NCI-H1105 (cell line): ENCODE measurements at places on chromosomes 6 and 20.
A peak's percentile ranks its signal among the peaks of the same experiment; 100 is the strongest.

DNA sequence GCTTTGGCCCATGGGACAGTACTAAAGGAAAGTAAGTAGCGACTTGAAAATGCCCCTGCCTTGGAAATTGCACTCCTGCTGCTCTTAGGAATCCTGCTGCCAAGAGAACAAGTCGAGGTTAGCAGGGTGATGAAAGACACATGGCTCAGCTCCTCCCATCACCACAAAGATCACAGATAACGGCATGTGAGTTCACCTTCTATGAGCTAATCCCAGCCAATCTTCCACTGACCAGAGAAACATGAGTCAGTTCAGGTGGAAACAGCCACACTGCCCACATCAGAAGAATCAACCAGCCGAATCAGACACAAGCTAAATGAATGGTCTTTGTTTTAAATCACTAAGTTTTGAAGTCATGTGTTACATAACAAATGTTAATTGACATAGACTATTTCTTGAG, 106.3 kb downstream of the PRKN start:
- no peak for DNase-seq

- no peak for DNase-seq
Observed at GRCh38 chr6:25404693-25405169, 125.6 kb downstream of the CARMIL1 start.

GRCh38 chr6:164337024-164337924, 922.8 kb downstream of the QKI start:
- DNase-seq, result no peak

- peak; percentile 7 for DNase-seq
Observed at GRCh38 chr6:6788394-6789032, 200.0 kb downstream of the LY86 start.

- no peak for DNase-seq
Observed at GRCh38 chr6:44761046-44761445, 373.5 kb downstream of the CDC5L start.

DNA sequence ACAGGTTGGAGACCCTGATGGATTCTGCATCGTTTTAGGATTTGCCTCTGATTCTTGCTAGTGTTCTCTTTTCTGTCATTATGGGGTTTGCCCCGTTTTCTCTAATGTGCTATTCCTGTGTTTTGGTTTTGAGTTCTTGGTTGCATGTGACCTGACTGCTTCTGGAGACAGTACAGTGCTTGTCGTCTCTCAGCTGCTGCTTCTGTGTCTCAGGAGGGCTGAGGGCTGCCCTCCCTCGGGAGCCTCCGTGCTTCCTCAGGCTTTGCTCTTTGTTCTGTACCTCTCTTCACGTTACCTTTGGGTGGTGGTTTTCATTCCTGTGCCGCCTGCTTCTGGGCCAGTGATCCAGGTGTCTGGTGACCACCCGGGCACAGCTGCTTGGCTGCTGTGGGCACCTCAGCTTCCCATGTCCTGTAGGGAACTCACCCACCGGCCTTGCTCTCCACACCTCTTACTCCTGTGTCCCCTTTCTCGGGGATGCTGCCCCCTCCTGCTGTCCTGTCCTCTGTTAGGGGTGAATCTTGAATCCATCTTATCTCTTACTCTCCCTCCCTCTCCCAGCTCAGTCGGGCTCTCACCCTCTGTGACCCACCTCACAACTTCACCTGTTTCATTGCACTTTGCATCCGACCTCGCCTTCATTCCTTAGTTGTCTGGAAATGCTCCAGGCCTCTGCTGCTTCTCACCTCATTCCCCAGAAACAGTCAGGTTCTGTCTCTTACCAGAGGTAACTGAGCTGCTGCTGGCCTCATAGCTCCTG, 33.2 kb downstream of the PANK2 start:
- no peak for DNase-seq

DNA sequence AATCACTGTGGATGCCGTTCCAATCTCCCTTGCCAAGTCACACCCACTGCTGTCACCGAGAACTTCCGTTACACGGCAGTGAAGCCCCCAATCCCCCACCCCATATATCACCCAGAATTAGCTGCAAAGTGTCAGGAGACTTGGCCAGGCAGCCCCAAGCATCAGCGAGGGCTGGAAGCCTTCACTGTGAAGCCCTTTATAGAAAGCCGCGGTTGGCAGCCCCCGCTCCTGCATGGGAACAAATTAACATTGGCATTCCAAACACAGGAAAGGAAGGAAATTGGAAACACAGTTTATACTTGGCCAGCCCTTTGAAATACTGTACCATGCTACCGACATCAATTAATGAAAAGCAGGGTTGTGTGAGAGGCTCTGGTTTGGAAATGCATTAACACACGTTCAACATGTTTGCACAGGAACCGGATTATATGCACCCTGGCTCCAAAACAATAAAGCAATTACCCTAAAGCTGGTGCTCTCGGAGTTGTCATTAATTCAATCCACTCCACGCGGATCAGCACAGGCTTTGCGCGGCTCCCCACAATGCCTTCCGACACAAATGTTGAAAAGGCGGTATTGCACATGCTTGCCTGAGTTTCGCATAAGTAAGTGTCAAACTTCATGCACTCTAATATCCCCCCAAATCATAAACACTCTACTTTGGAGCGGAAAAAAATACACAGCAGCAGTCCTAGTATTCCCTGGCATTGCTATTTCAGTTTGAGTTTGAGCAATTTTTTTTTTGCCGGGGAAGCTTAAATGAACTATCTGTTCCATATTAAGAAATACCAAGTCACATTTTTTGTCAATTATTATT, 7.1 kb downstream of the BMP7 start:
- peak; percentile 69 for DNase-seq

DNA sequence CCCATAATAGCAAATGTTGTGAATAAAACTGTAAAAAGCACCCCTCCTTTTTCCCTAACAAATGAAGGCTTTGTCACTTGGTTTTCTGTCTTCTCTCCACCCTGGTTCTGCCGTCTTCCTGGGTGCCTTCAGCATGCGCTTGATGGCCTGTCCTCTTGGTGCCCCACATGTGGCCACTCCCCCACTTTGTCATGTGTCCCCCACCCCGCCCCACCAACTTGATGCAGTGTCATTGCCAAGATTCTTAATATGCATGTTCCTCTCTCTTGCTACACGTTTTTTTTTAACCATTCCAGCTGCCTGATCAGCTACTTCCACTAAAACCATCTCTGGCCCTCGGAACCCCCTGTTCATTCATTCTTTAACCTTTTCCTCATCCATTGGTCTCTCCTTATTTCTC, 340.3 kb downstream of the QKI start:
- DNase-seq, result no peak

GRCh38 chr6:137623293-137623692, 129.1 kb upstream of the OLIG3 start:
- DNase-seq, result no peak

DNA sequence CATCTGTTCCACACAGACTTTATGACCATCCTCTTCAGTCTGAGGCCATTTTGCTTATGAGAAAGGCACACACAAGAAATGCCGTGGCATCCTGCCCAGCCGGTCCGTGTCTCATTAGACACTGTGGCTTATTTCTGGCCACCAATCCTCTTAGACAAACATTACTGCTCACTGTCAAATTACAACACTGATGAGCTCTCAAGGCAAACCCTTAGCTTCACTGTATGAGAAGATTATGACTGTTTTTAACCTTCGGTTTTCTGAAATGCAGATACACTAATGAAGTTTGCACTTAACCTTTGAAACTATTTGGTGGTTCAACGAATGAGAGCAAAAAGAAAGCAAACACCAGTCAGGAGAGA, 50.5 kb upstream of the DST start:
- DNase-seq, result peak; percentile 62

DNA sequence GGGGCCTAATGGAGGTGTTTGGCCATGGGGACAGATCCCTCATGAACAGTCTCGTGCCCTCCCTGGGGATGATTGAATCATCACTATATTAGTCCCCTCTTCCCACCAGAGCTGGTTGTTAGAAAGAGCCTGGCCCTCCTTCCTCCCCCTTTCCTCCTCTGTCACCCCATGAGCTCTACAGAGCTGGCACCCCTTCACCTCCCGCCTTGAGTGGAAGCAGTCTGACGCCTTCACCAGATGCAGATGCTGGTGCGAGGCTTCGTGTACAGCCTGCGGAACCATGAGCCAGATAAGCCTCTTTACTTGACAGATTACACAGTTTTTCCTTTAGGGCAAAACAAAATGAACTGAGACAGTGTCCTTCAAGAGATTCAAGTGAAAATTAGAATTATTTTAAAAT, 74.4 kb upstream of the RIPOR2 start:
- DNase-seq, result no peak

GRCh38 chr6:163627274-163628062, 212.9 kb downstream of the QKI start:
- no peak for DNase-seq

DNA sequence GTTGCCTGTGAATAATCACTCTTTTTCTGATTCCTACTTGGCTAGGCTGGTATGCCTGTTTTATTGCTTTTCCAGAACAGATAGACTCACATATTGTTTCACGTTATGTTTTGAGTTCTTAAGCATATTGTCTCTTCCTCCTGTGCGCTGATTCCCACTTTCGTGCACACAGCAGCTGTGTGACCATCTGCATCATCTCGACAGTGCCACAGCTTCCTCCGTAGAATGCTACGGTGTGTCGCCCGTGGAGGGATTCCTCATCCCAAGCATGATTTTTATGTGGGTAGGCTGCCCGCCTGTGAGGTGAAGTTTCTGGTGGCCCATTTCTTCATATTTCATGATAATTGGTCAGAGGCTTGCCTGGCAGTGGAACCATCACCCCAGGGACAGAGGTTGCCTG, 31.8 kb downstream of the PLCB4 start:
- DNase-seq, result no peak

GRCh38 chr6:139058029-139058428, 29.5 kb downstream of the ABRACL start:
- DNase-seq, result no peak

DNA sequence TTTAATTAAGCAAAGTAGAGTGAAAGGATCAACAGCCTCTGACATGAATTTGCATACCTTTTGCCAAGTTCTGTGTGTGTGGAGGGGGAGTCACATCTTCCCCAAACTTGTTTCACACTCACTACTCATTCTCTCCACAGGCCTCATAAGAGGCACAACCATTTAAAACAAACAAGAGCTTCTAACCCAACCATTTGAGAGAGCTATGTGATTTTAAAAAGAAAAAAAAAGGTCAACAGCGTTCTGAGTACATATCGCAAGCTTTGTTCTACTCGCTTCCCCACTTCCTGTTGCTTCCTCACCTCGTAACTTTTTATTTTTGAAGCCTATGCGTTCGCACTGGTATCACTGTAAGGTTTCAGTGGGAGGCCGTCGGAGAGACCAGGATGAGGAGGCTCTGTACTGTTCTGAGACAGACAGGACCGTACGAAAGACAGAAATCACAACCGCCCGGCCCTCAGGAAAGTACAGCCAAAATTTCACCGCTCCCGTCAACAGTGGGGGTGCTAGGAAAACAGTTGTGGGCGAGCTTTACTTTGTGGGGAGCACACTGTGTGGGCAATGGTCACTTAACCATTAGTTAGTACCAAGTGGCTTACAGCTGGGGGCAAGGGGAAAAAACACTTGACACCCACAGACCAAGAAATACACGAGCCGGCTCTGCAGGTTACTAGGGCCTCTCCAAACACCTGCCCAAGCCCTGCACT, 61.3 kb downstream of the TRERF1 start:
- no peak for DNase-seq

- no peak for DNase-seq
Observed at GRCh38 chr6:117169064-117169665, 96.2 kb upstream of the VGLL2 start.

DNA sequence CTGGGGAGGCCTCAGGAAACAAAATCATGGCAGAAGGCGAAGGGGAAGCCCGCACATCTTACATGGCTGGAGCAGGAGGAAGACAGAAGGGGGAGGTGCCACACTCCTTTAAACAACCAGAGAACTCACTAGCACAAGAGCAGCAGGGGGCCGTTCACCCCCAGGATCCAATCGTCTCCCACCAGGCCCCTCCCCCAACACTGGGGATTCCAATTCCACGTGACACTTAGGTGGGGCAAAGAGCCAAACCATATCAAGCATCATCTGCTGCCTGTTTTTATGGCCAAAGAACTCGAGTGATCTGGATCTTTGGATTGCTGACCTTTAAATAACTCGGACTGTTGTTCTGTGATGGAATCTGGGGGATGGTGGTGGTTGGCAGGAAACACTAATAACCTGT, 28.0 kb downstream of the PNLDC1 start:
- no peak for DNase-seq

DNA sequence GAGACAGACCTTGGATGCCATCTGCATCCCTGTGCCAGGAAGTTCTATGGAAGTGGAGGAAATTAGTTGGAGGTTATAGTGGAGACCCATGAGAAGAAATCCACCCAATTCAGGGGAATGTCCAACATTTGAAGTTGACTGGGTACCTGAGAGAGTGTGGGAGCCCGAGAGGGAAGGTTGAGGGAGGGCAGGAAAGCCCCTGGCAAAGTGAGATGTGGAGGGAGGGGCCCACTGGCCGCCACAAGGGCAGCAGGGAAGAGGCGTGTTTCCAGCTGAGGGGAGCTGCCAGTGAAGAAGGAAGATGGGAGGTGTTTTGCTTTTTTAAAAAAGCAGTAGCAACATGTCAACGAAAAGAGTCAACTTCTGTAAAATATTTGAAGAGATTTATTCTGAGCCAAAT, 16.3 kb upstream of the SERPINB9 start:
- DNase-seq, result no peak

DNA sequence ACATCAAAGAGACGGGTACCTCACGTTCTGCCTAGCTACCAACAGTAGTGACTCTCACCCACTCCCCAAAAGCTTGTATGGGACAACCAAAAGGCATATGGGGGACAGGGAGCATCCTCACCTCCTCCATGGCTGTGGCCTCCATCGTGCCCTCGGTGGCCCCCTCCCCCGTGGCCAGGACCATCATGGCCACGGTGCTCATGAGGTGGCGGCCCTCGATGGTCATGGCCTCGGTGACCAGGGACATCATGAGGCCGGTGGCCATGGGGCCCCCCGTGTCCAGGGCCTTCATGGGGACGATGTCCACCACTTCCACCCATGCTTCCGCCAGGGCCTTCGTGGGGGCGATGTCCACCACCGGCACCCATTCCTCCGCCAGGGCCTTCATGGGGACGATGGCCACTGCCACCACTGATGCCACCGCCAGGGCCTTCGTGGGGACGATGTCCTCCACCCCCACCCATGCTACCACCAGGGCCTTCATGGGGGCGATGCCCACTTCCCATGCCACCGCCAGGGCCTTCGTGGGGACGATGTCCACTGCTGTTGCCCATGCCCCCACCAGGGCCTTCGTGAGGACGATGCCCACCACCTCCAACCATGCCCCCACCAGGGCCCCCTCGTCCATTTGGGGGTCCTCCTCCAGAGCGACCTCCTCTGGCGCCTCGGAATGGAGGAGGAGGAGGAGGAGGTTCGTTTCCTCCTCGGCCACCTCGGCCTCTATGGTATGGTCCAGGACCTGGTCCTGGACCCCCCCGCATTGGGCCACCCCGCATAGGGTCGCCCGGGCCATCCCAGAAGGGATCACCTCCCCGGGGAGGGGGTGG, 15.0 kb downstream of the PPP1R10 start:
- no peak for DNase-seq

GRCh38 chr6:32589596-32590449, at the start of gene HLA-DRB1:
Gene HLA-DRB1, minus strand, starts transcription at chr6:32589848. Its CDS starts 106 bp downstream, at chr6:32589742.
- no peak for DNase-seq
